ENCODE measurements at places on chromosomes 1 and 21.

DNA sequence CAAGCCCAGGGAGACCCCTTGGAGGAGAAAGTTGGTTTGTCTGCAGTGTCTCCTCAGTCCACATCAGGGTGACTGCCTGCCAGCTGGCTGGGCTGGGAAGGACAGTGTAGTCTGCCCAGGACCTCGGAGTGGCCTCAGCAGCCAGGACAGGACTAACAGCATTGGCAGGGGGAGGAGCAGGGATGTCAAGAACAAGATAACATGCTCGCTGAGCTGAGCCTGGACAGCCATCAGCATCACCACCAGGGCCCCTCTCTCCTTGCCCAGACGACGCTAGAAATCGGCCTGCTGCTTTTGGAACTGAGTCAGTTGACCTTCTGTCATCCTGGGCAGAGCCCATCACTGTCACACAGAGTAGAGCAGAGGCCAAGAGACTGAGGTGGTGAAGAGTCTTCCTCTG lies 83.6 kb upstream of the CNTN2 start:
- no peak for DNase-seq

- DNase-seq = no peak
Measured at GRCh38 chr21:42855171-42855936, 24.0 kb downstream of the WDR4 start.

DNA sequence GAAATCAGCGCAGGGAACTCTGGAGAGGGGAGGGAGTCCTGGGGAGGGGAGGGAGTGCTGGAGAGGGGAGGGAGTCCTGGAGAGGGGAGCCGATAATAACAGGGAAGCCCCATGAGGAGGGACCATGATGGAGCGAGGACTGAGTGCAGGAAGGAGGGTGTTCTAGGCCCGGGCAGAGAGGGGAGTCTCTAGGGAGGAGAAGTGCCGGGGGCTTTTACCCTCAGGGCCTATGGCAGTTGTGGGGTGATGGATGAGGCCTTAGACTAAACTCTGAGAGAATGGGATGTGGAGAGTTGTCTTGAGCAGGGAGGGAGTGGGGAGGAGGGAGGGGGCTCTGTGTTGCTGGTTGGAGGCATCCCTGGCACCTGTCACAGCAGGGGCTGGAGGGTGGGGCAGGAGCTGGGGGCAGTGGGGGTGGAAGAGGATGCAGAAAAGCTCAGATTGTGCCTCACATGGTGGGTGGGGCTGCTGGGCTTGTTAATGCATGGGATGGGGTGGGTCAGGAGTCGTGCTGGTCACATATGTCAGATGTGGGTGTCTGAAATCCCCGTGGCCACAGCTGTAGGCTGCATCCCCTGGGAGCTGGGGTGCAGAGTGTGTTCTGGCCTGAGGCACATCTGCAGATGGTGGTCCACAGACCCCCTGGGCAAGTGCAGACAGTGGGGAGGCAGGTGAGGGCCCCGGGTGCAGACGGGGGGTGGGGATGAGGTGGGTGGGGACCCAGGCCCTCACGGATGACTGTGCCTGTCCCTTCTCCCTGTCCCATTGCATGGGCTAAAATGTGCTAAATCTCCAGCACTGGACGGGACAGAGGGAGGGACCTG lies 88.4 kb upstream of the COL6A1 start:
- DNase-seq = no peak

DNA sequence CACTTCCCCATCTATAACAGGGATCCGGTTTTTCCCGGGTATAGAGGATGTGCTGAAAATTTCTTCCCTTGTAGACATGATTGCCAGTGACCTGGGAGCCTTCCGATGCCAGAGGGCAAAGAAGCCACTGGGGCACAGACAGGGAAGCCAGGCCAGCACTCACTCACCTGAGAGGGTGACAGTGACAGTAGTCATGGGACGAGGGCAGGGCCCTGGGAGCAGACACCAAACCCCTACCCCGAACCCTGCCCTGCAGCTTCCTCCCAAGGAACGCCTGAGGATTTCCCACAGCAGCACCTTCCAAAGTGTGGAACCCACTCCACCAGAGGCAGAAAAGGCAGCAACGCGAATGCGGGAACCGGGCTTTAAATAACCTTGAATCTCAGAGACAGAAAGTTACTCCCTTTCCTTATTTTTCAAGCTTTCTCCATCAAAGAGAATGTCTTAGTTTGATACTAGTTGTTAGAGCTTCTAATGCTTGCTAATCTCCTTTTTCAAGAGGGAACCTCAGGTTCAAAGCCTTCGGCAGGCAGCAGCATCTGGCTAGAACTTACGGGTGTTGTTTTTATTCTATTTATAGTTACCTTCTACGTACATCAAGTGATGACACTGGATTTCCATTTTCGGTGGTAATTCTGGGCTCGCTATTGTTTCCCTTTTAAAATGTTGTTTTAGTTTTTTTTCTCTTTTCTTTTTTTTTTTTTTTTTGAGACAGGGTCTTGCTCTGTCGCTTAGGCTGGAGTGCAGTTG lies 2.8 kb downstream of the DDOST start:
- no peak for DNase-seq

DNA sequence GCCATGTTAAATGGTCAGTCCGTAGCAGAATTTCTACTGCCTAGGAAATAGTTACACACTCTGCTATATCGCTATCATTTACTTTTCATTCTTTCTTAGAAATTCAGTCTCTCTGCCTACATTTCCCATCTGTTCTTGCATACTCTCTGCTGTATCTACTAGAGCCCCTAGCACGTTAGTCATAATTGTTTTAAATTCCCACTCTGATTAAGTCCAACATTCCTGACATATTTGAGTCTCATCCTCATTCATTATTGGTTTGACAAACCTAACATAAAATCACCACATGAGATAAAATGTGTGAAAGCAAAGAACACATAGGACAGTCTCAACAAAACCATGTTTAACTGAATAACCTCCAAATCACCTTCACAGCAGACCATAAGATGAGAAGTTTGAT lies 513.6 kb downstream of the PLPP3 start:
- DNase-seq = no peak

GRCh38 chr21:25691976-25692375 lies 42.7 kb downstream of the ATP5PF start:
- DNase-seq = no peak

GRCh38 chr1:162570718-162571117 lies 9.2 kb downstream of the UAP1 start:
- no peak for DNase-seq

DNA sequence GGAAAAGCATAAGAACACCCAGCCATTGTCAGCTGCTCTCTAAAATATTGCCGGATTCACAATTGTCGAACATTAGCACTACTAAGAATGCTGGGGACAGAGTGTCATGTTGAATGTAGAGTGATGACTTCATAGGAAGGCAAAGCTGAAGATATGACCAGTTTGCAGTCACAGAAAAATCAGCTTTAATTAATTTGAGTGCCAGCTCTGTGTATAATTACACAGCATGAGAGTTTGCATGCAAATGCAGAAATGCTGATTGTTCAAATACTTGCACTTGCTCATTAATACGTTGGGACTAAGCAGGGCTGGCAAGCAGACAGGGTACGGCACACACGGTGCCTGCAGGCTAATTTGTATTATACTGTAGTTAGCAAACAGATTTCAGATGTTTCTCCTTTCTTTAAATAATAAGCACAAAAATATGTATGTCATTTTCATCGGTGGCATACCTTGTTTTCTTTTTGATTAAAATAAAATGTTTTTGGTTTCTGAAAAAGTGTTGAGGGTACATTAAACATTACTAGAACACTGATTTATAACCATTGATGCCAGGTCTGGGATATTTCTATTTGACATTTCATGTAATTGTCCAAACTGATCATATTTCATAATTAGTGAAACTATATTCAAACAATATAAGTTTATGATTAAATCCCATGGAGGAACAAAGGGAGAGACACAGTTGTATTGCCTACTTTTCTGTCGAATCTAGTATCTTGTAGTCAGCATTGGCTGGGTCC lies 99.8 kb upstream of the ADGRL2 start:
- DNase-seq = no peak

- DNase-seq = no peak
Measured at GRCh38 chr21:41825881-41826280, 53.3 kb downstream of the PRDM15 start.

- no peak for DNase-seq
Measured at GRCh38 chr21:36694593-36695282, 4.2 kb upstream of the SIM2 start.

DNA sequence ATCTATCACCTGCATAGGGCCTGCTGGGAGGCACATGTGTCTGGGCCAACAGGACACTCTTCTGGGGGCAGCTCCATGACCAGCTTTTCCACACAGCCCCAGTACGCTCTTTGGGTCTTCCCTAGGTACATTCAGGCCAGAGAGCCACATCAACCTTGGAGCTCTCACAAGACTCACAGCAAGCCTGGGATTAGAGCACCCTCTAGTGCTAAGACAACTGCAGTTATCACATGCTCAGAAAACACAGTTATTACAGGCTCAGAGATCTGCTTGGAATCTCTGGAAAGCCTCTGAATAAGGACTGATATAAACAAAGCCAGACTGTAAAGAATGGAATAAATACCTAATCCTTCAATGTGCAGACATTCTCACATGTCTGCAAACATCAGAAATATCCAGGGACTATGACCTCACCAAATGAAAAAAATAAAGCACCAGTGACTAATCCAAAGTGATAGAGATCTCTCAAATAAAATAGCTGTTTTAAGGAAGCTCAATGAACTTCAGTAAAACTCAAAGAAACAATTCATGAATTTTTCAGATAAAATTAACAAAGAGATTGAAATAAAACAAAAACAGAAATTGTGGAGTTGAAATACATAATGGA lies 563.9 kb upstream of the NR5A2 start:
- DNase-seq = no peak

GRCh38 chr1:22443332-22443731 lies 8.3 kb upstream of the ZBTB40 start:
- DNase-seq = no peak

DNA sequence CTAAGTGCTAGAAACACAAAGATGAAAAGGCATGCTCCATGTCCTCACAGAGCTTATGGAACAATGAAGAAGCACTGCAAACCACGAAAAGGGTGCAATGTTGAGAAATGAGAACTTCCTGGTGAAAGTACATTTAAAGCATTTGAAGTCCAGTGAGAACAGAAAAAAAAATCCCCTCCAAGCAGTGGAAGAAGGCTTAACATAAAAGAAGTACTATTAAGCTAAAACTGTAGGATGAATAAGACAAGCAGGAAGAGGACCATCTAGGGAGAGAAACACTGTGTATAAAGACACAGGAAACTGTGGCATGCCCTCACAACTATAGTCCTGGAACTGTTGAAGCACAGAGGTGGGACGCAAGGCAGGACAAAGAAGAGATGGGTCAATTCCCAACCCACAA lies 10.0 kb downstream of the TP53BP2 start:
- no peak for DNase-seq

- no peak for DNase-seq
Measured at GRCh38 chr1:246901874-246902273, 29.9 kb downstream of the AHCTF1 start.

DNA sequence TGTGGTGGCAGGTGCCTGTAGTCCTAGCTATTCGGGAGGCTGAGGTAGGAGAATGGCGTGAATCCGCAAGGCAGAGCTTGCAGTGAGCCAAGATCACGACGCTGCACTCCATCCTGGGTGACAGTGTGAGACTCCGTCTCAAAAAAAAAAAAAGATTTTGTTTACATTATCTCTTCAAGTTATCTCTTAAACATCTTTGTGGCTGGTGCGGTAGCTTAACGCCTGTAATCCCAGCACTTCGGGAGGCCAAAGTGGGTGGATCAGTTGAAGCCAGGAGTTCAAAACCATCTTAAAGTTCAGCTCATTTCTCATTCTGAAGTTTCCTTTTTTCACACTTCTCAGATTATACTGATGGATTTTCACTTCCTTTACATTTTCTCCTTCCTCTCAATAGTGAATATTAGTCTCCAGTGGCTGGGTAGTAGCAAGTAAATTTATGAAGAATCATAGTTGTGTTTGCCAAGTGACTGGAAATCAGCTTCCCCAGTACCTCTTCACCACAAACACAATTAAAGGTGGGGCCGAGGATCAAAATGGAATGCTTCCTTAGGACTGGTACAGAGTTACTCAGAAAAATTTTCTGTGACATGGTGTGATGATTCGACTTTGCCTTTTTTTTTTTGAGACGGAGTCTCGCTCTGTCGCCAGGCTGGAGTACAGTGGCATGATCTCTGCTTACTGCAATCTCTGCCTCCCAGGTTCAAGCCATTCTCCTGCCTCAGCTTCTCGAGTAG lies 13.8 kb downstream of the PIP5K1A start:
- DNase-seq = no peak

DNA sequence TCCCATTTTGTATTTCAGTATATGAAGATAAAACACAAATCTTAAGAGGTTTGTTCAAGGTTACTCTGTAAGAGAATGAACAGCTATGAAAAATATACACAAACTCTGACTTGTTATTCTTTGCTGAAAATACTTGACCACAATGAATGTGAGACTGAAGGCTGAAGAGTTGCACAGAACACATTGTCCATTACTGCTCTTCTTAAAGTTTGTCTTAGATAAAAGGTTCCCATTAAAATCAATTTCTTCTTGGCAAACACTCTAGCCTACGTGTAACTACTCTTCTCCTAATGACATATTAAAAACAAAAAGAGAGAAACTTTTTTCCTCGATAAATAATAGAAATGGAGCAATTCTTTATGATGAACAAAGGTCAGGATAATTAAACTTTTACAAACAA lies 45.2 kb upstream of the RABGAP1L start:
- DNase-seq = no peak

DNA sequence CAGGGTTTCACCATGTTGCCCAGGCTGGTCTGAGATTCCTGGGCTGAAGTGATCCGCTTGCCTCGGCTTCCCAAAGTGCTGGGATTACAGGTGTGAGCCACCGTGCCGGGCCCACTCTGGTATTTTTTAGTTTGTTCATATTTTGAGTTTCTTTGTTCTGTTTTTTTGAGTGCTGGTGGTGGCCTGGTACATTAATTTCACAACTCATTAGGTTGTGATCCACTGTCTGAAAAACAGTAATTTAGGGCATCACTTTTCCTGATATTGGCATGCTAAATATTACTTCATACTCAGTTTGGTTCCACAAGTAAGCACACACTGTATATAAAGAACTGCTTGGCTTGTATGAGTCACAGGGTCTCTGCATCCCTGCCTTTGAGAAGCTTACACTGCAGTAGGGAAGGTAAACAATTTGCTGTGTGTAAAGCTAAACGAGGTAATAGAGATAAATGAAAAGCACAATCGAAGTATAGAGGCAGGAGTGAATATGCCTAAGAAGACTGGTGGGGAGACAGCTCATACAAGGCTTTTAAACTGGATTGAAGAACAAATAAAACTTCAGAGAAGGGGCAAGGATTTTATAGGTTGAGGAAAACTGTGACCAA lies 7.7 kb downstream of the SNX27 start:
- DNase-seq = no peak

DNA sequence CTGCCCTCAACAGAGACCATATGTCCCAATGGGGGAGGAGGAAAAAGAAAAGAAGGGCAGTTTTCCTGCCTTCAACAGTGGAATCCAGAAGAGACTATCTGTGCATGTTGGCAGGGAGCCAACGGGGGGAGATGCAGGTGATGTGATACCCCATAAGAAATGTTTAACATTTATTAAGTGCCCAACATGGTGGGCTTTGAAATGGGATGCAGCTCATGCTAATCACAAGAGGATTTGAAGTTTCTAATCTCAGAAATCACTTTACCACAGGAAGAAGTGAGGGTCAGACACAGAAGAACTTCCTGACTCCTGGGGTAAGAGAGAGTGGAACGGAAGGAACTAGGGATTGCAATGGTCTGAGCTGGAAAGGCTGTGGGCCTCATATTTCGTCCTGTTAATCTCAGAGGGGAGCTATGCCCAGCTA lies 16.2 kb downstream of the CSRP1 start:
- no peak for DNase-seq

Measured in stimulated activated CD8-positive, alpha-beta memory T cell treated with anti-CD3 and anti-CD28 coated beads, Interleukin-12 subunit alpha, Interleukin-12 subunit beta, amount 100 ng/mL, for 4 hours (primary cell).